NCI-H2227 treated with DMSO at 0.1 percent for 48 hours (cell line): ENCODE measurements at places on chromosomes 7 and 10.

GRCh38 chr10:16843252-16843870 is 26.1 kb upstream of the RSU1 start:
- no peak for DNase-seq

GRCh38 chr7:116259871-116260440 is 49.6 kb downstream of the TES start:
- DNase-seq: no peak

DNA sequence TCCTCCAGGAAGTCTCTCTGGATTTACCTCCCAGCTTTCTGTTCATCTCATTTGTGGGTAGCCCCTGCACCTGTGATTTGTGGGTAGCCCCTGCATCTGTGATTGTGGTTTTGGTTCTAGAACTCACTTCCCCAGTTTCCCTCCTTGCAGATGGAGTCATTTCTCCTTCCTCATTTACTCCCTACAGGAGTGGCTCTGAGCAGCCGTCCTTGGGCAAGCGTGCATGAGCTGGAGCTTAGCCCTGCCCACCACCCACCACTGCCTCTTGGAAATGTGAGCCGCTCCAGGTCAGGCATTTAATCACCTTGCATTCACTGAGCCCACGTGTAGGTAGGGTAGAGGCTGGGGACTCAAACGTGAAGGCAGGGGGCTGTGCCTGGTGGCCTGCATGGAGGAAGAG is 8.2 kb downstream of the COL26A1 start:
- no peak for DNase-seq

- DNase-seq: no peak
Measured at GRCh38 chr10:73054286-73054685, 42.4 kb downstream of the P4HA1 start.

DNA sequence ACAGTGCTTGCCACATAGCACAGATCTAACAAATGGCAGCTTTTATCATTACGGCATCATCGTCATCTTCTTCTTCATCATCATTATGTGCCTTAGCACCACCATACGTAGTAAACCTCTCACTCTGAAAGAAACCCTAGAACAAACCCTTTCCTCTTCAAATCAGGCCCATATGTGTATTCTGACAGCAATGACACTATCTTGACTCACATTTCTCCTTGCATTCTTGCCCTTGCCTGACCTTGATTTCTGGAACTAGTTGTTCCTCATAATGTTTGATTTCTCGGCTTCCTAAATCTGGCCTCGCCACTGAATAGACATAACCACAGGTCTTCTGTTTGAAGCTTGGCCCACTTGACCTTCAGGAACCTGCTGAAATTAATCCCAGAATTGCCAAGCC is 115.3 kb downstream of the DGKI start:
- DNase-seq: no peak

DNA sequence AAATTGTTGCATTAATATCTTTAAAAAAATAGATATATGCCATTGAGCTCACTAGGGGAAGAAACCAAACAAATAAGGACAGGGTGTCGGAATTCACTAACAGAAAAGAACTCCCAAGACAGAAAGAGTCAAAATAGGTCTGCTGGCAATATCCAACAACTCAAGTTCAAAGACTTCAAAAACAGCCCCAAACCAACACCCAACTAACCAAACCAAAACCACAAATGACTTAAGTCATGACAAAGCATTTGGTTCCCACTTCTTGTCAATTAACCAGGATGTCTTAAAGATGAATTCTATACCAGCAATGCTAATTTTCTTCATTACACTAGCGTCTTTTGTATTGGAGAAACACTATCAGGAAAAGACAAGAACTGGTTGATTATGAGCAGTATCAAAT is 249.0 kb upstream of the PLXNA4 start:
- DNase-seq: no peak

DNA sequence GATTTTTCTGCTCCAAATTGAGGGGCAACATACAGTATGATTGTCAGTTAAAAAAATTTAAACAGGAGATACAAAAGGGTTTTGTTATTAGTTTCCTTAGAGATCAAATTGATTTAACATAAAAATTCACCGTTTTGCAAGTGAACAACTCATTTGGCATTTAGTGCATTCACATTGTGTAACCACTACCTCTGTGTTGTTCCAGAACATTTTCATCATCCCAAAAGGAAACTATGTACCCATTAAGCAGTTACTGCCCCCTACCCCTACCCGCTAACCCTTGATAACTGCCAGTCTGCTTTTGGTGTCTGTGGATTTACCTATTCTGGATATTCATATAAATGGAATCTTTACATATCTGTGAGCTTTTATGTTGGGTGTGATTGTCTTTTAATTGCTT is 3.1 kb downstream of the ZRANB1 start:
- no peak for DNase-seq
